Cortex of kidney (tissue), 1 donor: ENCODE measurements at places on chromosomes 12 and 14.

- DNase-seq = no peak
These were observed 1044.3 kb downstream of the FLRT2 start for GRCh38 chr14:86574051-86574777.

- no peak for DNase-seq
These were observed 231.9 kb upstream of the HMGA2 start for GRCh38 chr12:65592416-65592815.

- DNase-seq = no peak
These were observed 57.8 kb downstream of the CLMN start for GRCh38 chr14:95261616-95262510.

DNA sequence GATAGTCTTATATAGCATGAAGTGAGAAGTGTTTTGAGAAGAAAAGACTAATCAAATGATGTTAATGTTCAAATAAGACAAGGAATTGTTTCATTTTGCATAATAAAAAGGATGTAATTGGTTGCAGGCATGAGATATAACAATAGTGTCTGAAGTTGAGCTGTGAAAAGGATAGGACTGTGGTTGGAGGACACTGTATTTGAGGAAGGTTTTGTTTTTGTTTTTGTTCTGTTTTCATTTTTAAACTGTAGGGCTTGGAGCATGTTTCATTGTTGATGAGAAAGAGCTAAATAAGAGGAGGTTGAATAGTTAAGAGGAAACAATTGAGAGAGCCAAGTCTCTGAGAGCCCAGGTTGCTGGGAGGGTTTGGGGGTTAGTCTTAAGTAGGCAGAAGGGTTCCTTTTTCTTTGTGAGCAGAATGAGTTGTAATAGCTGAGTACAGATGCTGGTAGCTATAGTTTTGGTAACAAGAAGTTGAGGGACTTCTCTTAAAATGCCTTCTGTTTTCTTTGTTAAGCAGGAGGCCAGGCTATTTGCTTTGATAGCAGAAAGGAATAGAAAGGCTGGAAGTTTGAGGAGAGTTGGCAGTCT, 58.4 kb downstream of the CCDC91 start:
- DNase-seq = no peak

GRCh38 chr12:118103601-118104382, at the start of gene VSIG10:
Gene VSIG10, minus strand, starts transcription at chr12:118104011. Its CDS starts 340 bp downstream, at chr12:118103671.
- DNase-seq = peak; percentile 36

GRCh38 chr14:99280852-99281251, 8.9 kb upstream of the BCL11B start:
- no peak for DNase-seq

DNA sequence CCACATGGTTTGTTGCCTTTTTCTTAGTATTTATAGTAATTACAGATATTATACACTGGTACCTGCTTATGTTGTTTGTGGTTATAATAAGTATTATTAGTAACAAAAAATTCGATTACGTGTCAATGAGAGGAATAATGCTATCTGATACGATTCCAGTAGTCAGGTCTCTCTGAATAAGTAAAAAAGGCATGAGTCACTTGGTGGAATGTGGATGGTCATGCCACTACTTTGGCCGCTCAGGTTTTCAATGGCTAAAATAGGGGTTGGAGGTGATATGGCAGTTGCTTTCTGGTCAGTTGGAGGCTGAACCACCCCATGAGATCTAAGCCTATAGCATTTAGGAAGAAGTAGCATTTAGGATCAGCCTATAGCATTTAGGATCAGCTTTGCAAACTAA, 255.9 kb downstream of the NPAS3 start:
- DNase-seq = no peak

- DNase-seq = no peak
These were observed 54.3 kb upstream of the PPP2R5C start for GRCh38 chr14:101707068-101707842.

DNA sequence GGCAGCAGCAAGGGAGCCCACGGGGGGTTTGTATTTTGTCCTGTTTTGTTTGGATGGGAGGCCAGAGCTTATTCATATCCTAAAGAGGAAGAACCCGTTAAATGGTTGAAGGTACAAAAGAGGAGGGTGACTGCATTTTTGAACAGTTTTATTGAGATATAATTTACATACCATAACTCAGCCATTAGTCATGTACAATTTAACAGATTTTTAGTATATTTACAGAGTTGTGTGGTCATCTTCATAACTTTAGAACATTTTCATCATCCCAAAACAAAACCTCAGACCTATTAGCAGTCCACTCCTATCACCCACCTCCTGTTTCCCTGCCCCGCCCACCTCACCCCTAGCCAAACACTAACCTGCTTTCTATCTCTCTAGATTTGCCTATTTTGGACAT, 12.6 kb downstream of the NRDE2 start:
- no peak for DNase-seq

DNA sequence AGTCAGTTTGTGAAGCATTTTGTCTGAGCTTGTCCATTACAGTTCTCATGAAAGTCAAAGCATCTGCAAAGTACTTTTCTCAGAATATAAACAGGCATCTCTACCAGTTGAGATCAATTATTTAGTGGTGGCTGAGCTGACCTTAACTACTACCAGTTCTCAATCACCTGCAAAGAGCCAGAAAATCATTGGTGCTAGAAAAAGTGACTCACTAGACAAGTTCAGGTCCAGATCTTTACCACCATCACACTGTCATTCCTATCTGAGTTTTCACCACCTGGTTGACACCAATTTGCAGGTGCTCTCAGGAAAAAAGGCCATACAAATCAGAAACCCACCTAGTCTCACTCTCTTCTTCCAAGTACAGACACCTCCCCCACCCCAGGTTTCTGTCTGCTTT, 33.3 kb downstream of the ITPR2 start:
- DNase-seq = no peak

DNA sequence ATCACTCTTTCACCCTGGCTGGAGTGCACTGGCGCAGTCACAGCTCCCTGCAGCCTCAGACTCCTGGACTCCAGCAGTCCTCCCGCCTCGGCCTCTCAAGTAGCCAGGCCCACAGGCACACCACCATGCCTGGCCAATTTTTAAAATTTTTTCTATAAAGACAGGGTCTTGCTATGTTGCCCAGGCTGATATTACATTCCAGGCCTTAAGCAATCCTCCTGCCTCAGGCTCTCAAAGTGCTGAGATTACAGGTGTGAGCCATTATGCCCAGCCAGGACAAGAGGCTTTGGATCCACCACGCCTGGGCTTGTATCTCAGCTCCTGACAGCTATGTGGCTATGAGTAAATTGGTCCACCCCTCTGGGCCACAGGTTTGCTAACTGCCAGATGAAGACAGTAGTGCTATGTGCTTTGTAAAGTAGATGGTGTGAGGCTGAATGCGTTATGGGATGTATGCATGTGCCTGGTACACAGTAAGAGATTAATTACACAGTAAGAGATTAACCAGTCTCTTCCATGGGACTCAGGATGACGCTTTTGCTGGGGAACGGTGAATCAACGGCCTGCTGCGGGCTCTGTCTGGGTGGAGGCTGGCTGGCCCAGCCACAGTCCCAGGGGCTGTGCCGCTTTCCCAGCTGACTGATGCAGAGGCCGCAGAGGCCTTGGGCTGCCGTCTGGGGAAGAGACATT, 53.3 kb upstream of the NCOR2 start:
- DNase-seq = no peak

DNA sequence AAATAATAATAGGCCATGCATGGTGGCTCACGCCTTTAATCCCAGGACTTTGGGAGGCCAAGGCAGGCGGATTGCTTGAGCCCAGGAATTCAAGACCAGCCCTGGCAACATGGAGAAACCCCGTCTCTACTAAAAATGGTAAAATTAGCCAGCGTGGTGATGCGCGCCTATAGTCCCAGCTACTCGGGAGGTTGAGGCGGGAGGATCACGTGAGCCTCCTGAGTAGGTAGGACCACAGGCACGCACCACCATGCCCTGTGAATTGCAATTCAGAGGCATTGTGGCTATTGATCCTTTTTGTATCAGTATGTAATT, 2.3 kb downstream of the ARHGDIB start:
- DNase-seq = no peak

DNA sequence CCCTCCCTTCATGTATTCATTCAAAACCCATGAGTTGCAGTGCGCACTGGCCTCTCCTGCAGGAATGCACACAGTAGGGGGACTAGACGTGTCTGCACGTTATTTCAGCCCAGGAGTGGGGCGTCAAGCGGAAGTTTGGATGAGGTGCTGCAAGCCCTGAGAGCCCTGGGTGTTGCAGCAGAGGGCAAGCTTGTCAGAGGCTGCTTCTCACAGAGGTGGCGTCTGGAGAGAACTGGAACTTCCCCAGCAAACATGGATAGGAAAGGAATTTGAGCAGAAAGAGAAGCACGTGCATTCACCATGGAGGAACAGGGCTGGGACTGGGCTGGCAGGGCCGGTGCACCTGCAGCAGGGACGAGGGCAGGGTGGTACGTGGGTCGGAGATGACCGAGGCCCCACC, 64.9 kb downstream of the TECPR2 start:
- DNase-seq = no peak

DNA sequence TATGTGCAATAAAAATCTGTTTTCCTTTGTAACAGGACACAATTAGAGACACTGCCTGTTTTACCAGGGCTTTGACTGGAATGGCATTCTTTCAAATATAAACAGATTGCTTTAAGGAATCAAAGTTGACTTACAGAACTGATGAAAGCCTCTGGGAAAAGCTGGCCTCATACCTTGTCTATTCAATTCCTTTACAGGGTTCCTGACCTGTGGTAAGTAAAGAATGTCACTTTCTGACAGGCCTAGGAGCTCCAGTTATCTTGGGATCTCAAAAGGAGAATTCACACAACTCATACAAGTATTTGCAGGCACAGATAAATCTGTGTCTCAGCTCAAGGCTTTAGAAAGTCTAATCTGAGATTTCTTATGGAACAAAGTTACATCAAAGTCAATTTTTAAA, 88.4 kb downstream of the BCAT1 start:
- DNase-seq = no peak

- no peak for DNase-seq
These were observed 44.8 kb downstream of the SBNO1 start for GRCh38 chr12:123319826-123320225.

DNA sequence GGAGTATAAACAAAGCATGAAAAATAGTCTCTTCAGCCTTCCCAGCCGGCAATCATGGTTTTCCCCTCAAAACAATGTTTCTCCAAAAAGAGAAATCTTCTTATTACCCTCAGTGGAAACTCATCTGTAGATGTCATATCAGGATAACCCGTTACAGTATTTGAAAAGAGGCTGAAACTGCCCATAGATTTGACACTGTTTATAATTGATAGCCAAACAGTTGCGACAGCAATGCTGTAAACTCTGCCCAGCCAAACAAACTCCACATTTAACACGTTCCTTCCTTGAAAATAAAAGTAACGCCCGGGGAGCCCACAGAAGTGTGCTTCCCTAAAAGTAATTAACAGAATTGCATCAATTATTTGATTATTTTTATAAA, 201.3 kb upstream of the FOXN3 start:
- no peak for DNase-seq

DNA sequence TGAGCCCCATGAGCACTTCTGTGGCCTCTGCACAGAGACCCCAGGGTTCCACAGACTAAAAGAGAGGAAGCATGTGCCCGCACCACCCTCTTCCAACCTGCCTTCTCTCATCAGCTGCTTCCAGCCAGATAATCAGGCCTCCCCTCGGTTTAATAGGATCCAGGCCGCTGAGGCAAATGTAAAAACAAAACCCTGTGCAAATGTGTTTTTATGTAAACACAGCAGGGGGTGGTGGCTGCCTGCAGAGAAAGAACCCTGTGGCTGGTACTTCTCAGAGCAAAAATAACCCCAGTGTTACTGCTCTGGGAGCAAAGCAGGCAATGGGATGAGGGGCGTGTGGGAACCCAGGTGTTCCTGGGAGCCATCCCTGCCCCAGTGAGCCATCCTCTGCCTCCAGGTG, 46.2 kb downstream of the WSCD2 start:
- no peak for DNase-seq

DNA sequence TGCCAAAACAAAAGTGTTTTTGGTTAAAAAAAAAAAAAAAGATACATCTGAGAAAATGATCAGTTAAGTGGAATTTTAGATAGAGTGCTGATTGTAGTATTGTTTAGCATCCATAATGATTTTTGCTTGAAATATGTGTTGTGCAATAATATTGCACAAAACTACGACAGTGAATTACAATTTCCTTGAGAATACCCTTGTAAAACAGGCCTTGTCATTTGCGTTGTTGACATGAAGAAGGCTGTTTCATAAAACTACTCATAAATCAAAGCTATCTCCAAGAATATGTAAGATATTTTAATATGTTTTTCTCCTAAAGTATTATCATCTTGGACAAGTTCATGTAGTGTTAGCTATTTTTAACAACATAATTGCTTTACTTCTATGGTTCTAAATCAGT, 1077.0 kb downstream of the LRFN5 start:
- no peak for DNase-seq

GRCh38 chr12:112892856-112893255, 13.9 kb upstream of the OAS1 start:
- DNase-seq = no peak

DNA sequence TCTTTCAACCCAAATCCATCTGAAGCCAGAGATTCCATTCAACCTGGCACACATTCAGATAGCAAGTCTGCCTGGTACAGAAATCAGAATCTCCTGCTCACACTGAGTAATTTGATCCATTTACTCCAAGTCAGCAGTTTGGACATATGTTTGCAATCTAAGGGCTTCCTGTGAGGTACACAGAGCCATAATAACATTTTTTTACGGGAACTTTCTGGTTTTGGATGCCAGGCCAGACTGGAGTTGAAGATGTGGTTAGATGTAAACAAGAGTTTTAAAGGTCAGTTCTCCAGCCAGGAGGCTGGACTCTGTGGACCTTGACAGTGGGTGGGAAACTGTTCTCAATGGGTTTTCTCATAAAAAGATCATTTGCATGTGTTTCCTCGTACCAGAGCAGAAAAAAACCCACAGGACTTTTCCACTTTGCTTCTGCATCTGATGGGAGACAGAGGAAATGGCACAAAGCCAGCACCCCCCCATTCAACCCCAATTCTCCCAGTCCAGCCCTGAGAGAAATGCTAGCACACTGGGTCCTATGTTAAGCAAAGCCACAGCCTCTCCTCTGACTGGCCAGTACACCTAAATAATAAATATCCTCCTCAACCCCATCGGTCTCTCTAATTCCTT, 17.7 kb upstream of the TSPAN11 start:
- DNase-seq = no peak

DNA sequence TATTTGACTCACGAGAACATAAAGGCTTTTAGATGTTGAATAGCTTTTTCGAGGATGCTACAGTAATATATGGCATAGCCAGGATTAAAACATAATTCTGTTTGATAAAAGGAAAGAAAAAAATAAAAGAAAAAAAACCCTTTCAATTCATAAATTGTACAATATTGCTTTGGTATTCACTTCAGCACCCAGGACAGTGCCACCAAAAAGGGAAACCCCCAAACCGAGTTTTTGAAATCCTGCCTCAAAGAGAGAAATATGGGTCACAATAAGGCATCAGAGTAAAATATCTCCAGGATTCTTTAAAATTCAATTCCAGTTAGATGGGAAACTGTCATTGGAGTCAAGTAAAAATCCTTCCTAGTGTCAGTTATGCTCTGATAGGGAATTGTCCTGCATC, 551.2 kb upstream of the SEL1L start:
- no peak for DNase-seq

- no peak for DNase-seq
These were observed 387 bp downstream of the LRRC9 start for GRCh38 chr14:59920378-59920683.

GRCh38 chr14:39665075-39665475, 232.8 kb upstream of the FBXO33 start:
- DNase-seq = no peak
